ENCODE measurements at places on chromosomes 7 and 10.

- DNase-seq = no peak
Observed at GRCh38 chr7:129702316-129702715, 90.8 kb downstream of the NRF1 start.

- DNase-seq = no peak
Observed at GRCh38 chr7:150412518-150413488, 33.7 kb downstream of the ZNF775 start.

DNA sequence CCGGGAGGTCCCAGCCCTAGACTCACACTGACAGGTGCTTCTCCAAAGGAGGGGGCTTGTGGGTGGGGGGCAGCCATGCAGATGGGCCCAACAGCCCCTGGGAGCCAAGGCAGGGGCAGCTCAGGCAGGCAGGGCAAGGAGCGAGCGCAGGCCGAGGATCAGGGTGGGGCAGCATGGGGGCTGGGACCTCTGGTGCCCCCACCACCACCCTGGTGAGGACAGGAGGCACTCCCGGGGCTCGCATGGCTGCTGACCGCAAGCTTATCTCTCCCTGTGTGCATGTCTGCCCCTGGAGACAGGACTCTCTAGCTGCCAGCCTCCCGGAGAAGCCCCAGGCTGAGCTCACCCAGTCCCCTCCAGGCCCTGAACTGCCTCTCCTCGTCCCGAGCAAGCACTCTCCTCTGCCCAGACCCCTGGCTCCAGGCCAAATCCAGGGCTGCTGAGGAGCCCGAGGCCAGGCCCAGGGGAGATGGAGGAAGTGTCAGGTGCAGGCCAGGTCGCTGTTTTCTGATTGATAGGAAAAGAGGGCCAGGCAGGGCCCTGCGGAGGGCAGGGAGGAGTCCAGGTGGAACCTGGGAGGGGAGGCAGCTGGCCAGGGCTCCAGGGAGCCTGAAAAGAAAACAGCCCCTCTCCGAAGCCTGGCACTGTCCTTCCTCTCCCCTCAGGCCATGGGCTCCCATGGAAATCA is 39.0 kb downstream of the PDGFA start:
- DNase-seq = no peak

DNA sequence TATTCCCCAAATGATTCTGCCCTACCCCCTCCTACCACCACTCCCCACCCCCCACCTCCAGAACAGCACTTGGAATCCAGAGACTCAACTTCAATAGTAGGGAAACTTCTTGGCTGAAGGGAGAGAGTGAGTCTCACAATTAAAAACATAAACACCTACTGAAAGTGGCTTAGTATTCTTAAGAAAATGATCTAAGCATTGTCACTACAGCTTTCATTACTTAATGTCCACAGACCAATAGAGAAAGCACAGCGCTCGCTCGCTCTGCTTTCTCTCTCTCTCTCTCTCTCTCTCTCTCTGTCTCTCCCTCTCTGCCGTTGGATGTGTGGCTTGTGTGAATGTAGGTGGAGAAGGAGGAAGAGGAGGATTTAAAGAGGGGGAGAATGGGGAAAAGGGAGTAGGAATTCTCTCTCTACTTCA is 1.5 kb upstream of the SEMA3A start:
- no peak for DNase-seq

DNA sequence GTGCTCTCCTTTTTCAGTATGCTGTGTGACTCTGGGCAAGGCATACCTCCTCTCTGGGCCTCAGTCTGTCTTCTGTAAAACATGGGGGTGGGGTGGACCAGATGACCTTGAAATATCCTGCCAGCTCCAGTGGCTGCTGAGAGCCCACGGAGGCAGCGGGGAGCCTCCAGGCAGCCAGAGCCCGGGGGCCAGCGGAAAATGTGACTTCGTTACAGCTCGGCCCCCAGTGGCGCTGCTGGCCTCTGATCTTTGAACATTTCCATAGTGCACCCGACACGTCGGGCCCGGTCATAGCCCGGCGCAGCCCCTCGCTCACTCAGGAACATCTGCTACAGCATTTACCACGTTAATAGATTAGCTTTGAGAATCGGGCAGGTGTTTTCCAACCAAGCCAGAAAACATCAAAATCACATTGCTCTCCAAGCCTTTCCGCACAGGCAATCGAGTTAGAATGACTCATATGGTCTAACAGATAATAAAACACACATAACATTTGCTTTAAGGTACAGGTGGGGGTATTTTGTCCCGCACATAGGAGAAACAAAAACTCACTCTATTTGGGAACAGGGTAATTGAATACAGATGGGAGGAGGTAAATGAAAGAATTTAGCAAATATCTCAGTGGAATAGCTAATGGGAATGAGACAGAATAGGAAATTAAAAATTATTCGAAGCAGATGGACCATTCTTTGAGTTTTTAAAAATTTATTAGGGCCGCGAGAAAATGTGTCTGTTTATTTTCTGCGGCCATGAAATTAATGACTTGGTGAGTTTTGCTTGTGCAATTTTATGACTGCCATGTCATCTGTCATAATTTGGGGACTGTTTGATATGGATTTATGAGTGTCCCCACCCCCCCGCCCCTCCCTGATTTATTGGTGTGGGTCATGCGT is 26.3 kb upstream of the COMTD1 start:
- DNase-seq = no peak
